ENCODE measurements at places on chromosomes 11 and 22. TPM values are rescaled to one million over a fixed set of nuclear protein-coding genes. Genes with fewer than 3 reads are reported as not detected.

Gene TRPM5
- not detected for total RNA-seq

Gene KRTAP5-10
- total RNA-seq = not detected

Gene PRODH
- total RNA-seq = 7.5 TPM

Gene OR10A5
- not detected for total RNA-seq

Gene PIWIL4
- total RNA-seq = 0.75 TPM

Gene FAM180B
- total RNA-seq = 0.63 TPM

Gene ZP1
- total RNA-seq = not detected

DNA sequence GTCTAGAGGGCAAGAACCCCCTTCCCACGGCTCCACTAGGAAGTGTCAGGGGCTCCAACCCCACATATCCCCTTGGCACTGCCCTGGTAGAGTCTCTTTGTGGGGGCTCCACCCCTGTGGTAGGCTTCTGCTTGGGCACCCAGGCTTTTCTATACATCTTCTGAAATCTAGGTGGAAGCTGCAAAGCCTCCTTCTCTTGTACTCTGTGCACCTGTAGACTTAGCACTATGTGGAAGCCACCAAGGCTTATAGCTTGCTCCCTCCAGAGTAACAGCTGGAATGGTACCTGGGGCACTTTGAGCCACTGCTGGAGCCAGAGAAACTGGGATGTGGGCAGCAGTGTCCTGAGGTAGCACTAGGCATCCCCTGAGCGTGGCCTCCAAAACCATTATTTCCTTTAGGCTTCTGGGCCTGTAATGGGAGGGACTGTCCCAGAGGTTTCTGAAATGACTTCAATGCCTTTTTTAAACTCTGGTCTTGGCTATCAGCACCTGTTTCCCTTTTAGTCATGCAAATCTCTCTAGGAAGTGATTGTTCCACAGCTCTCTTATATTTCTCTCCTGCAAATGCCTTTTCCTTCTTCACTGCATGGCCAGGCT lies 68.4 kb downstream of the TRAF6 start:
- no peaks in the 10 kb centered on the region for H3K27me3 ChIP-seq
- H3K27ac ChIP-seq = no peak overlapping the region
- peaks cover 69% of the 10 kb centered on the region for H3K36me3 ChIP-seq

DNA sequence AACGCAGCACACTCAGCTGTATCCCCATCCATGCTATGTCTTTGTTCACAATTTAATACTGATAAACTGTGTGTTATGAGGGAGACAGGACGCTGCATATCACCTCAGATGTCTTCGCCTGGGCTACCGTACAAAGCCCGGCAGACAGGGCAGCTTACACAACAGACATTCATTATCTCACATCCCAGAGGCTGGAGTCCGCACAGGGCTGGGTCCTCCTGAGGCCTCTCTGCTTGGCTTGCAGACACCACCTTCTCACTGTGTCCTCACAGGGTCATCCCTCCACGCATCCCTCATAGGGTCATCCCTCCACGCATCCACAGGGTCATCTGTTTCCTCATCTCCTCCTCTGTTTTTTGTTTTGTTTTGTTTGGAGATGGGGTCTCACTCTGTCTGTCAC lies 61.2 kb downstream of the SHANK2 start:
- H3K27ac ChIP-seq = no peak overlapping the region
- no peaks in the 10 kb centered on the region for H3K4me1 ChIP-seq
- no peak for DNase-seq
- H3K27me3 ChIP-seq = peaks cover 7% of the 10 kb centered on the region
- no peaks in the 10 kb centered on the region for H3K36me3 ChIP-seq

GRCh38 chr11:121596195-121597155 lies 143.7 kb upstream of the SORL1-AS1 start:
- no peaks in the 10 kb centered on the region for H3K4me1 ChIP-seq
- no peaks in the 10 kb centered on the region for H3K27me3 ChIP-seq
- no peak overlapping the region for H3K27ac ChIP-seq

GRCh38 chr11:43638717-43639116 lies 41.8 kb upstream of the HSD17B12 start:
- H3K4me1 ChIP-seq = no peaks in the 10 kb centered on the region
- DNase-seq = no peak
- H3K27me3 ChIP-seq = peaks cover 36% of the 10 kb centered on the region
- no peak overlapping the region for H3K4me3 ChIP-seq
- no peak overlapping the region for H3K27ac ChIP-seq
- H3K36me3 ChIP-seq = no peaks in the 10 kb centered on the region

GRCh38 chr11:76466666-76467065 lies 21.8 kb downstream of the EMSY start:
- no peak overlapping the region for H3K4me3 ChIP-seq
- H3K4me1 ChIP-seq = no peaks in the 10 kb centered on the region
- H3K27ac ChIP-seq = no peak overlapping the region
- H3K27me3 ChIP-seq = no peaks in the 10 kb centered on the region
- peaks cover 74% of the 10 kb centered on the region for H3K36me3 ChIP-seq

GRCh38 chr11:12097219-12097618 lies 13.2 kb upstream of the MICAL2 start:
- H3K36me3 ChIP-seq = no peaks in the 10 kb centered on the region
- peaks cover 16% of the 10 kb centered on the region for H3K4me1 ChIP-seq
- H3K27me3 ChIP-seq = no peaks in the 10 kb centered on the region
- no peak overlapping the region for H3K4me3 ChIP-seq

DNA sequence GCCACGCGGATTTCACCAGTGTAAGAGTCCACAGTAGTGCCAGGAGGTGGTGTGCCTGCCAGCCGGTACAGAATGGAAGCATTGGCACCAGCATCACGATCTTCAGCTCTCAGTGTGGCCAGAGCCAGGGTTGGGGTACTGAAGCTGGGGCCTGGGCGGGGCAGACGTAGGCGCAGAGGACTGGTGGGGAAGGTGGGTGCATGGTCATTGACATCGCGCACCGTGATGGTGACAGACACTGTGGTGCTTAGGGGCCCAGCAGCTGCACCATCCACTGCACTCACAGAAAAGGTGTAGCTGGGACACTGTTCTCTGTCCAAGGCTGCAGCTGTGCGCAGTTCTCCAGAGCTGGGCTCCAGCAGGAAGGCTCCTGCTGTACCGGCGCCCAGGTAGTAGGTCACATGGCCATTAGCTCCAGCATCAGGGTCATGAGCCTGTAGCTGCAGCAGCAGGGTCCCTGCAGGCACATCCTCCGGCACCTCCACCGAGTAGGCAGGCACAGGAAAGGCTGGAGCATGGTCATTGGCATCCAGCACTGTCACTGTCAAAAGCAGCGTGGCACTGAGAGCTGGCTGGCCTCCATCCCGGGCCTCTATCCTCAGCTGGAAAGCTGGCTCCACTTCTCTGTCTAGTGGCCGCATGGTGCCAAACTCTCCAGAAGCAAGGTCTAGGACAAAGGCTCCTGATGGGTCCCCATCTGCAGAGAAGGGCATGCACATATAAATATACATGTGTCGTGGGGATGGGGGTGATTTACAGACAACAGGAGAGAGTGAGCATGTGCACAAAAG lies 7.9 kb upstream of the TPP1 start:
- peak; percentile 78 for DNase-seq
- H3K27me3 ChIP-seq = no peaks in the 10 kb centered on the region
- H3K36me3 ChIP-seq = peaks cover 6% of the 10 kb centered on the region

DNA sequence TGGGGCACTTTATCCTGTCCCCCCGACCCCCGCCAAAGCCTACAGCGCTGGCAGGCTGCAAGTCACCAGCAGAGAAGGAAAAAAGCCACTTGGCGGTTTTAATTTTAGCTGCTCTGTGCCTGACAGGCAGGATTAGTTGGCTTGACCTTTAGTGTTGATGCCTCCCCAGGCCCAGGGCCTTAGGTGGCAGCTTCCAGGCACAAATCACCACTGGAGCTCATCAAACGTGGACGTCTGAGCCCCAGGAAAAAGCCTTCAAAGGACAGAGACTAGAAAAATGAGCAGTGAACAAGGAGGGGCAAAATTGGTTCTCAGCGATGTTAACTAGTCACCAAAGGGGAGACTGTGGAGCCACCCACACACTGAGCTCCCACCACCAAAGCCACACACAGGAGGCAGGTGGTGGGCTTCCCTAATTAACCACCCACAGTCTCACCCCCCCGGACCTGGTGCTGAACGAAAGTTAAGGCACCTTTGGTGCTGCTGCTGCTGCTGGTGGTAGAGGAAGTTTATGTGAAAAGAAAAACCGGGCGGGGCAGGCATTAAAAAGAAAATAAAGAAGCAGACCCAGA lies 4.4 kb upstream of the PYGM start:
- H3K27me3 ChIP-seq = no peaks in the 10 kb centered on the region
- peaks cover 57% of the 10 kb centered on the region for H3K4me1 ChIP-seq
- H3K27ac ChIP-seq = peak overlapping the region; percentile 73
- DNase-seq = peak; percentile 33

Measured in heart left ventricle (tissue), 16 donors.